AG08396 (cell line): ENCODE measurements at places on chromosomes 4 and X.

GRCh38 chrX:8404471-8404870 is 60.2 kb upstream of the VCX3B start:
- no peak for DNase-seq

- peak; percentile 78 for DNase-seq
These were observed 631 bp downstream of the EVC start for GRCh38 chr4:5711479-5712184.

- DNase-seq = no peak
These were observed 105.8 kb downstream of the RNF150 start for GRCh38 chr4:141027421-141027820.

DNA sequence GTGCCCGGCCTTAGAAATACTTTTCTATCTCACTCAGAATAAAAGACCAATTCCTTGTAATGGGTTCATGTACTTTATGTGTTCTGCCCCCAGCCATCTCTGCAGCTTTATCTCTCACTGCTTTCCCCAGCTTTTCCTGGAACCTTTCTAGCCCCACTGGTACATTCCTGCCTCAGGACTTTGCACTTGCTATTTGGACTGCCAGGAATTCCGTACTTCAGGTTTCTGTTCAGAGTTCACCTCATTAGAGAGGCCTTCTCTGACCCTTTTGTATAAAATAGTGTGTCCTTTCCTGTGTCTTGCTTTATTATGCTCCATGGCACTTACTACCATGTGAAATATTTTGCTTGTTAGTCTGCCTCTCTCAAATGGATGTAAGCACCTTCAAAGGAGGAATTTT is 112.5 kb downstream of the PDLIM5 start:
- no peak for DNase-seq

DNA sequence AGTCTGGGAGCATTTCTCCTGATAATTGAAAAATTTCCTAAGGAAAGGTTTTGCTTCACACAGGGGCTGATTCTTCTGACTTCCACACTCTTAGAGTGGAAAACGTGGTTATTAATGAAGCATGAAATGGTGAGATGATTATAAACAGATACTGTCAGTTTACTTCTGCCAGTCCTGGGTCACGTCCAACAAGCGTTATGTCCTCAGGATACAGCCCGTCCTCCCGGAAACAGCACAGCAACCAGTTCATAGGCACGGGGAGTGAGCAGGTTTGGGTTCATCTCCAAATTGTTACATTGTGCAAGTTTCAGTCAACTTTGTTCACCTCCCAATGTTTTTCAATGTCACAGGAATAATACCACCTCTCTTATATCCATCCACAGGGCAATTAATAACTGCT is 98.8 kb downstream of the NPNT start:
- DNase-seq = no peak

- DNase-seq = no peak
These were observed 49.5 kb downstream of the ING2 start for GRCh38 chr4:183554346-183554686.

DNA sequence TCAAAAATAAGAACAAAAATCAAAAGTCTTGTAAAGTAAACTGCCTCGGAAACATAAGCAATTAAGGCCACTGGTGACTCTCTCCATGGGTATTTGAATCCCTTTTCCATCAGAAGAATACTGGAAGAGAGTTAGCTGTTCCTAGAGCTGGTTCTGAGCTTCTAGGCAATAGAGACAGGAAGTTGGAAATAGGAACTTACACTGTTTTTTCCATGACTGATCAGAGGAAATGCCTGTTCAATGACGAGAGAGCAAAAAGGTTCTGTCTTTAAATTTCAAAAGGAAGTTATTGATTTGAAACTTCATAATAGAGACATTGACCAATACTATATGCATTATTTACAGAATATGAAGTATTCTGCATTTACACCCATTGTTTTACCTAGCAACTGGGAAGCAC is 503.5 kb upstream of the ARX start:
- DNase-seq = no peak

DNA sequence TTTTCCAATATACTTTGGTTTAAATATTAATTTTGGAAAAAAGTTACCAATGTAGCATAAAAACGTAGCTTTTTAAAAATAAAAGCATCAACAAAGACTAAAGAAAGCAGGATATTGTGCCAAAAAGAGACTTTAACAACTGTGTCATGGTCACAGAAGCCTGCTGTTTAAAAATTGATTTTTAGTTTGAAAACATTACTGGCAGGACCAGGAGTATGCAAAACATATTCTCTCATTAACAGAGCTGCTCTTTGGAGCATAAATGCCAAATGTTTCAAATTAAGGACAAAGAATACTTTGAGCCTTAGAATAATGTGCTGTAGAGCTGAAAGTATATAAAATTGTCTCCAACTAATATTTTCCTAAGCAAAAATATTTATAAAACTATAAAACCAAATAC is 279.0 kb downstream of the ARAP2 start:
- no peak for DNase-seq

GRCh38 chr4:164081801-164082200 is 587.3 kb downstream of the TMA16 start:
- DNase-seq = no peak

- peak; percentile 74 for DNase-seq
These were observed at the start of gene UBE2D3 for GRCh38 chr4:102826890-102827673. Gene UBE2D3, minus strand, starts transcription at chr4:102827551. Its CDS starts 1,043 bp downstream, at chr4:102826508.

DNA sequence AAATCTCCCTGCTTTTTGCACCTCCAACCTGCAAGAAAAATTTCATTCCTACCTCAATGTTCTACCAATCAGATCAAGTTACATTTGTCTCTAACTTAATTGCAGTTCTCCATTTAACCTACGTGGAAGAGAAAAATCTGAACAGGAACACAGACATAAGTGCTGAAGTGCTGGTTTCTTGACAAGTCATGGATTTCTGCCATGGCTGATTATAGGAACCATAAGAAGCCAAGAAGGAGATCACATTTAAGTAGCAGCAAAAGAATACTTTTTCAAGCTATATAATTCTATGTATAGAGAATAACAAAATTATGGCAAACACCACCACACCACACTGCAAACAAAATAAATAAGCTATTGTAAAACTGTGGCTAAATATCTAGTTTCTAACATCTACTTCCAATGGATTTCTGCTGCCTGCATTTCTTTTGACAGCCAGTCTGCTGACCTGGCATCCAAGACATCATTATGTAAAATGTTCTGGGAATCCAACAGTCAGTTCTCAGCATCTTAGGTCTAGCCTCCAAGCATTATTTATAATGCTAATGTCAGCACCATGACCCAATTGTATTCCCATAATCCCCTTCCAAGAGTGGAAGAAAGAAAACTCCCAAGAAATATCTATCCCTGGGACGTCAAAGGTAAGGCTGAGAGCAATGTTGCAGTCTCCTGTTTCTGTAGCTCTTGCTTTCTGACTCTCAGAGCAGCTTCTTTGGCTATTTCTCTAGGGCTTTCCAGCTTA is 50.8 kb upstream of the GAB1 start:
- no peak for DNase-seq

- DNase-seq = no peak
These were observed 89.1 kb upstream of the ADRA2C start for GRCh38 chr4:3676907-3677747.

GRCh38 chr4:122224348-122224747 is 72.2 kb downstream of the BLTP1 start:
- peak; percentile 9 for DNase-seq

DNA sequence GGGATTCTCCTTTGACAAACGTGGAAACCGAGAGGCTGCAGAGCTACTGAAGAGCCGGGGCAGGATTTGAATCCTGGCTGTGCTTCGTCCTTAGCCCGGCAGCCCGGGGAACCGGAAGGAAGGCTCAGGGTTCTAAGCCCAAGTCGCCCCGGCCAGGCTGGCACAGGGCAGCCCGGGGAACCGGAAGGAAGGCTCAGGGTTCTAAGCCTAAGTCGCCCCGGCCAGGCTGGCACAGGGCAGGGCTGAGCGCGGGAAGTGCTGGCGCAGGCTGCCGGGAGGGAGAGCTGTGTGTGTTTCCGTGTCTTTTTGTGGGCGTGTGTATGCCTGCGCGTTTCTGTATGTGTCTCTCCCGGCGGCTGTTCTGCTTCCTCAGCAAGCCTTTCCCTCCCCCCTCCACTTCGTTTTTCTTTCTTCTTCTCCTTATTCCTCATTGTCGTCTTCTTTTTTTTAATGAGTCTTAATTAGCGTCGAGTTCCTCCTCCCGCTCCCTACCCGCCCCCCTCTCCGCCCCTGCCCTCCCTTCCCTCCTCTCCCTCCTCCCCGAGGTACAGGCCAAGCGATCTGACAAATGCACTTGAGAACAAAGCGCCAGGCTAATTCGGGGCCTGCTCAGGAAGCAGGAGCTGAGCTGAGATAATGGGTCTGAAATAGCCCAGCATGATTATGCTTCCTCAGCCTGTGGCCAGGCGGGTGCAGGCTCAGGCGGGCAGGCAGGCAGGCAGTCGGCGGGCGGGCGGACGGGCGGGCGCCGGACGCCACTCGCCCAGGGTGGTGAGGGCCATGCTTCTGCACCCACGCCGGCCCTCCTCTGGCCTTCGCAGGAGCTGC is 65.9 kb downstream of the EFNB1 start:
- DNase-seq = peak; percentile 47

- no peak for DNase-seq
These were observed 89.0 kb upstream of the SFRP2 start for GRCh38 chr4:153877898-153878297.

DNA sequence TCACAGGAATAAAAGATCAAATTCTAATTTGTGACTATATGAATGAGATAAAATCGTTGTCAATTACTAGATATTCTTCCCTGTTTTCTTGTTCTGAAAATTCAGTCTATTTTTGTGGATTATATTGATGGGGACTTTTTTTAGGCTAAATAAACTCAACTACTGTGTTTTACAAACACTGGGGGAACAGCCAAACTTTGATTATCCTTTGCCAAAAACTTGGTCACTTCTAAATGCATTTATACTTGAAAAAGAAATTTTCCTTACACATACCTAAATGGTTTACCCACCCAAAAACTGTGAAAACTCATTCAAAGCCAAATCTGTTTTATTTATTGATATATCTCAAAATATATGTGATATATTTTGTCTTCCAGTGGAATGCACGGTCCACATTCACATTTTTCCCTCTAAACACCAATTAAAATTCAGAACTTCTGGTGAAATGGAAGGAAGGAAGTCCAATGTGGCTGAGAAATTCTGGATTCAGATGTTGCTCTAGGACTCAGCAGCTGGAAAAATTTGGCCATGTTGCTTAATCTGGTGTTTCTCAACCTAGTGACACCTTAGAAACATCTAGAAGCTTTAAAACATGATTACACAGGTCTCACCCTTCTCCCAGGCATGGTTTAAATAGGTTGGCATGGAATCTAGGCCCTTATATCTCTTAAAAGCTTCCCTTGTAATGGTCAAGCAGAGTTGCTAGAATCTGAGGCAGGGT is 28.6 kb upstream of the ARHGAP24 start:
- no peak for DNase-seq

- DNase-seq = no peak
These were observed 309.2 kb upstream of the EMCN start for GRCh38 chr4:100826808-100827548.

GRCh38 chr4:53057679-53058078 is 195.6 kb downstream of the RASL11B start:
- no peak for DNase-seq

DNA sequence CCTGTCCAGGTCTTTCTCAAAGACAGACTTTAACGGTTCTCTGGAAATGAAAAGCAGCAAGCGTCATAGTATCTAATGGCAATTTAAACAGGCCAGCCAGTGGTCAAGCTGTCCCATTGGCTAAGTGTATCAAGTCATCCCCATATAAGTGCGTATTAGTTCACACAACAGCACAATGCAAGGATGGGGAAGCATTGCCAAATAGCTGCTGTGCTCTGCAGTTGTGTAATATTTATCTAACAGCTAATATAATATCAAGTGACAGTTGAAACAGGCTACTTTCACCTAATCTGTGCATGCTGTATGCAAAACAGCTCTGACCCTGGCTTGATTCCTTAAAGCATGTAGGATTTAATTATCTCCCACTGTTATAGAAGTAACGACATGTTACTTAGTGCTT is 134.8 kb upstream of the PPARGC1A start:
- DNase-seq = no peak

GRCh38 chrX:8242431-8243020 is 71.5 kb upstream of the VCX2 start:
- no peak for DNase-seq

- no peak for DNase-seq
These were observed 573.0 kb downstream of the GABRG1 start for GRCh38 chr4:45550766-45551366.

- DNase-seq = peak; percentile 41
These were observed 16.2 kb downstream of the SH3RF1 start for GRCh38 chr4:169254546-169254983.

- no peak for DNase-seq
These were observed 61.6 kb upstream of the BTC start for GRCh38 chr4:74855879-74856278.

DNA sequence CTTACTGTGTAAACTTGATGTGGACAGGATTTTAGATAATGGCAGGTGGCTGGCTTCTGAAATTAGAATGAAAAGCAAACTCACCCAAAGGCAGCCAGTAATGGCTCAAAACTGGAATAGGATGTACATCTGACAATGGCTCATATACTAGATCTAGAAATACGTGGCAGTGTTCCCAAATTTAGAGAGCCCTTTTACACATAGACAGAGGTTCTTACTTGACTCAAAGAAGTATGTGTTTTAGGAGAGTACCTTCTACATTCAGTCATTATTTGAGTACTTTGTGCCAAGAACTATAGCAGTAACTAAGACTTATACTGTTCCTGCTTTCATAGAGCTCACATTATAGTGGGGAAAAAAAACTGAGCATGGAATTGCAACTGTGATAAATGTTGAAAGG is 48.0 kb downstream of the UBE2K start:
- no peak for DNase-seq

DNA sequence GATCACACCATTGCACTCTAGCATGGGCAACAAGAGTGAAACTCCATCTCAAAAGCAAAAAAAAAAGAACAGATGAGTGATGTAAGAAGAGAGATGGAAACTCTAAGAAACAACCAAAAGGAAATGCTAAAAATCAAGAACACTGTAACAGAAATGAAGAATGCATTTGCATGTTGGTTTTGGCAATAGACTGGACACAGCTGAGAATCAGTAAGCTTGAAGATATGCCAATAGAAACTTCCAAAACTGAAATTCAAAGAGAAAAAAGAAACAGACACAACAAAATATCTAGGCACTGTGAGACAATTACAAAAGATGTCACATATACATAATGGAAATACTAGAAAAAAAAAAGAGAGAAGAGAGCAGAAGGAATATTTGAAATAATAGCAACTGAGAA is 93.7 kb downstream of the BEND2 start:
- DNase-seq = no peak

DNA sequence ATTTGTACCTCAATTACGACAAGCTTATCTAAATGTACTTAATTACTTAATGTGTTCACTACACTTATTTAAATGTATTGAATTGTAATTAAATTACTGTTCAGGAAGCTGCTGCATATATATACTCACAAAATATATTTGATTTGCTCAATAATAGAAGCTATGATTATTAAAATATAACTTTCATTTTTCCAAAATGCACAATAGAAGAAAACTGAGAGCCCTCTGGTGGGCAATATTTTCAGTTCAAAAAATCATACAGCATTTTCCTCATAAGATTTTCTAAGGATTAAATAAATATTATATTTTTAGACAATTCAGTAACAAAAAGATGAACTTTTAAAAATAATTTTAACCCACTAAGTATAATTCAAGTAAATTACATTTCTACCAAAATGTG is 217.3 kb downstream of the DKK2 start:
- DNase-seq = no peak
